ENCODE measurements at places on chromosomes 4 and X.

- peak; percentile 68 for DNase-seq
Measured at GRCh38 chr4:82739287-82740190, 59.1 kb downstream of the SCD5 start.

- no peak for DNase-seq
Measured at GRCh38 chrX:18351784-18352183, 2.7 kb downstream of the SCML2 start.

DNA sequence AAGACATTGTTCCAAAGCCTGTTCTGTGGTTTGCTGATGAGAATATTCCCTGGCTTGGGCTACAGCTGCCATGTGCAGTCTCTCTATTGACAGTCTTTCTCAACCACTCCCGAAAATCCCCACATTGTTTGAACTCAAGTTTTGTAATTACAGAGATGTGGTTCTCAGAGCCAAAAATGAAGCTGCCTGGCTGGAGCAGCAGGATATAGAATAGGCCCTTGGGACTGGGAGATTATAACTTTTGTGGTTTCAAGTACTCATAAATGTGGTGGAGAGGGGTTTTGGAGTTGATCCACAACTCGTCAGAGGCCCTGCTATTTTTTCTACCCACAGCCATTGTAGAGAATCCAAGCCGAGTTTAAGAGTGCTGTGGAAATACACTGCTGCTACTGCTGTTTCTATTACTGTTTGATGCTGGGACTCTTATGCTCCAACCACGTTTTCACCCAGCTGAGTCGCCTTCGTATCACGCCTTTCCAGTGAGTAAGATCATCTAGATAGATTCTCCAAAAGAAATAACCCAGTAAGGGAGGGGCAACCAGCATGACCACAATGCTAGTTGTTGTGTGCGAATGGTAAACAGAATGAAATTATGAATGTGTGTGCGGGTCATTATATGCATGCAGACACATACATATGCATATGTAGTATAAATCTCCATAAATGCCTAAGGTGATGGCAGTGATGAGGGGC, 57.1 kb upstream of the ATXN3L start:
- peak; percentile 87 for DNase-seq

GRCh38 chr4:21470535-21470934, 478.0 kb downstream of the KCNIP4 start:
- DNase-seq: no peak

DNA sequence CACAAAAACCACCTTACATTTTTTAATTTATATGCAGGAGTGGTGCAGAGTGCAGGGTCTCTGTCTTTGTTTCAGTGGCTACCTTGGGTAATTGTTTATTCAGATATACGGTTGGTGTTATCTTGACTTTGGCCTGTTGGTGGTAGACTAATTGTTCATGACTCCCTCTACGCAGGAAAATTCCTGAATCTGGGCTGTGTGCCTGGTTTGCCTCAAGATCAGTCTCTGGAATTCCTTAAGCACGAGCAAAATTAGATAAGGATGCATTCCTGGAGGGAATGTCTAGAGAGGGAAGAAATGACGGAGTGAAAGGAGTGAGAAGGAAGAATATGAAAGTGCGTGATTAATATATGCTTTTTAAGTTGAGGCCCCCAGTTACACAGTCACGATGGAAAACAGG, 576.9 kb upstream of the PCDH10 start:
- DNase-seq: no peak

DNA sequence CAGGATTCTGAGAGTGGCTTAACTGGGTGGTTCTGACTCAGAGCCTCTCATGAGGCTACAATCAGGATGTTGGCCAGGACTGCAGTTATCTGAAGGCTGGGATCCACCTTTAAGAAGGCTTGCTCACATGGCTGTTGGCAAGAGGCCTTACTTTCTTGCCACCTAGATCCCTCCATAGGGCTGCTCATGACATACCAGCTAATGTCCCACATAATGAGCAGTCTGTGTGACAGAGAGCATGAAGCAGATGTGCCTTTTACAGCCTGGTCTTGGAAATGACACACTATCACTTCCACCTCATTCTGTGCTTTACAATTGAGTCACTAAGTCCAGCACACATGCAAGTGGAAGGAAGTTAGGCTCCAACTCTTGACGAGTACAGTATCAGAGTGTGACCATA, 4.3 kb upstream of the RBM3 start:
- DNase-seq: no peak

DNA sequence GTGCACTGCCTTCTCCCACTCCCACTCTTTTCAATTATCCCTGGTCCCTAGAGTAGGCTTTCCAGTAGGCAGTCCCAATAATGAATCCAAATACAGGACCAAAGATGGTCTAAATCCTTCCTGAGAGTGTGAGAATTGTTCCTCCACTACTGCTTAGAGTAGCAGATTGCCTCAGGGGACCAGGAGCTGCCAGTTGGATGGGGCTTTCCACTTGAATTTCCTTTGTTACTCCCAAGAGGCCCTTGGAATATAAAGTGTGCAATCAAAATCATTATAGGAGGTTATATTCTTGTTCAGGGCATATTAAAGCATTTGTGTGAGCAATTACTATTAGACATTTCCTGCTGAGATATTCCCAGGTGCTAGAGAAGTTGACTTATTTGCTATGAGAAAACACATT, 156.6 kb upstream of the TLL1 start:
- DNase-seq: peak; percentile 61

GRCh38 chr4:155076256-155076785, 132.1 kb upstream of the NPY2R start:
- DNase-seq: no peak

DNA sequence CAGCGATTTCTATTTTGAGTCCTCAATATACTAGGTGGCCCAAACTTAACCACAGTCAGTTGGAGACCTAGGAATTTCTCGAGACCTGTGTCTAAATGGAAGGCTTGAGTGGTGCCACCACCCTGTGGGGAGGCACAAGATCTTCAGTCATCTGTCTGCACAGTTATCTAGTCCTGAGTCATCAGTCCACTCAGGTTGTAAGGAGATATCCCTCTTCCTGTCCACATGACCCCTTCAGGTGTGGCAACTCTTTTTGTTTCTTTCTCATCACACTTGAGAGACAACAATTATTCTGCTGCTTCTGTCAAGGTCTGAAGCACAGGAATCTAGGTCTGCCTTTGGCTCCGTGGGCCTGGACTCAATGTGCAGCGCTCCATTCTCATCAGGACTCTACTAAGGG, 64.4 kb upstream of the IBSP start:
- DNase-seq: no peak

GRCh38 chr4:288891-289290, 16.4 kb downstream of the ZNF732 start:
- no peak for DNase-seq

GRCh38 chrX:40145923-40146261, 48.1 kb upstream of the BCOR start:
- DNase-seq: no peak

DNA sequence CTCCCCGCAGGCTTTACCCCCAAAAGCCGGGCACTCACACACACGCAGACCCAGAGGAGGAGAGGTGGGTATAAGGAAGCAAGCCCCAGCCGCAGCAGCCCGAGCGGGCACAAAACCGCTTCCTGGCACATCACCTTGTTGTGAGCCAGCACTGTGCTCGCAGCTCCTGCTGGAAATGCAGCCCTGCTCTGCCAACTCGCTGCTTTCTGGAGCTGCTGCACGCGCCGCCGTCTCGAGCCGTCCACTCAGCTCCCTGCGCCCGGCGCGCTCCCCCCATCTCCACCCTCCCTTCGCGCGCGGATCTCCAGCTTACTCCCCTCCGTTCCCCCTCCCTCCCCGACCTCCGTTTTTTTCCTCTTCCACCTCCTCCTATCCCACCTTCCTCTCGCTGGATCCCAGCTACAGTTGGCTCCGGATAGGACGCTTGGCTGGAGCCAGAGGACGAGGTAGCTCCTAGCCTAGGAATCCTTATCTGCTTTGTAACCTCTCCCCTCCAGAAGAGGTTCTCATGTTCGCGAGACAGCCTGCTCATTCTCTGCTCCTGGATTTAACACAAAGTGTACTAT, at the start of gene SPOCK3:
Gene SPOCK3 (minus strand): TSS at position 179 of the 566 bp plus-strand sequence.
- peak; percentile 73 for DNase-seq

DNA sequence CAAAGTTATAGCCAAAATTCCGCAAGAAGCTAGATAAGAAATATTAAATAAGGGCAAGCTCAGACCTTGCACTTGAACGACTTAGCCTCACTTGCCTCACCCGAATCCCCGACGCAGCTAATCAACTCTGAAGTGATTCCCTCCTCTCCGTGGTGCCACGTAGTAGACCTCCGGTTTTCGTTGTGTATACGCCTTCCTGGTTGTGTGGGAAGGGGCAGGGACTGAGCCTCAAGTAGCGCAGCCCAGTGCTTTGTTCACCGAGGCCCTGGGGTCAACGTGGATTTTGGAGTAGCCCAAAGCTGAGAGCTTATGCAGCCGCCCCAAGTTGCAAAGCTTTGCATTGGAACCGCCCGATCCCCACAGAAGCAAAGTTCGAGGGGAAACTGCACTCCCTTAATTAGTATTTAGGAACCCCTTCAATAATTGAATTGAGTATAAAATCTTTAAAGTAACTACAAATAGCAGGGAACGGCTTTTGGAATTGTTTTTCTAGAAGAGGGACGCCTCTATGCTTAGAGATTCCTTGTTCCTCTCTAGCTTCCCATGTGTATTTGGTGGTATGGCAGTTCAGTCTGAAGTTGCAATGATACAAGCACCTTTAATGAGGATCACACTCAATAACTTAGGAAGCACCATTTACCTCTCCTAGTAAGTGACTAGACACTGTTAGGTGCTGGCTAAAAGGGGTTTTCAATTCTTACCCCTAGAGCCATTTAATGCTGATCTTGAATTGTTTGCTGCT, 55.7 kb downstream of the LINC00632 start:
- peak; percentile 53 for DNase-seq

DNA sequence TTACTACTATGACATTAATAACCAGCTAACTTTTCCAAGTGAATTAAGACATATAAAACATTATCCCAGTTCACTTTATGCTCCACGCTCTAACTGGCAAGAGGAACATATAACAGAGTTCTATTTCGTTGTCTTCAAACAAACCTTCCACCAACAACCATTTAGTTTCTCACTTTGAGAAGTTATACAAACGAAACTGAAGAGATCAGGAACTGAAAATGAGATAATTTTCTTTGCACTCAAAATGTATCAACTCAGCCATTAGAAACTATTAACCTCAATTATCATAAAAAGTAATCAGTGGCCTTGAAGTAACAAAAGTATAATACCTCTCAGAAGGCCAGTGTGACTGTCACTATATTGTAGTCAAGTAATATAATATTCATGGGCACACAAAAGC, 70.1 kb downstream of the CHM start:
- no peak for DNase-seq

GRCh38 chrX:143500751-143501150, 16.5 kb downstream of the SPANXN3 start:
- no peak for DNase-seq

GRCh38 chrX:12378253-12378652, 240.0 kb downstream of the FRMPD4 start:
- DNase-seq: no peak

- DNase-seq: no peak
Measured at GRCh38 chrX:81779701-81780100, 577.8 kb downstream of the SH3BGRL start.

DNA sequence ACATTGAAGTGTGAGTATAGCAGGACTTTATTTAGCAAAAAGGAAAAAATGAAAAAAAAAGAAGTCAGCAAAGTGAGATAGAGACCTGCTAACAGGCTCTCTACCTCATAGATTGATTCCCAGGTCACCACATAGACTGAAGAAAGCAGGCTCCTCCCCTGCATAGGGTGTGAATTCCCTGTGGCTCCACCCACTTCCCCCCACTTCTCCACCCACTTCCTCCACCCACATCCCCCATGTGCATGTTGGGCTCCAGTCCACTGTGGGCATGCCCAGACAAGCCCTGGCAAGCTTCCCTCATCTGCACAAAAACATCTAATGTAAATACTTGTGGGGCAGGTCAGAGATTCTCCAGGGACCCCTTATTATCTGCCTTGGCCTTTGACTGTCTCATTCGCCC, 97.8 kb downstream of the TMEM47 start:
- no peak for DNase-seq

DNA sequence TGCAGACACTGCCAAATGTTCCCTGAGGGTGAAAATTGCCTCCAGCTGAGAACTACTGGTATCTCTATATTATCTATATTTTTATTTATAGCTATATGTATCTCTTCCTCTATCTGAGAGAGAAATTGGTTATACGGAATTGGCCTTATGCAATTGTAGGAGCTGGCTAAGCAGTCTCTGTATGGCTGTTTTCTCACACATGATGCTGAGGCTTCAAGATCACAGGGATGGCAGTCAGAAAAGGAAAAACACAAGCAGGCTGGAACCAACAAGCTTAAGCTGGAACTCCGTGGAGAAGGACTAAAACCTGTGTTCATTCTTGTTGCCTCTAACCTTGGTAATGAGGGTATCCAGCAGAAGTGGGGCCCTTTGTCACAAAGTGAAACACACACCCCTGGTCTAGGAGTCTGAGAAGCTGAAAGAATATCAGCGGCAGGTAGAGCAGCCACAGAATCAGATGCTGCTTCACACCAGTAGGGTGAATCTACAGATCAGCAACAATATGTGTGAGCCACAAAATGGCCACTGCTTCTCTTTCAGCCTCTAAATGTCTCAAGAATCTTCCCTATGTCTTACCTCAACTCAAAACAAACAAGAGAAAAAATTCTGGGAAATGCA, 166.5 kb upstream of the PPP1R2C start:
- no peak for DNase-seq

GRCh38 chr4:106140601-106141000, 175.4 kb downstream of the TBCK start:
- DNase-seq: no peak

DNA sequence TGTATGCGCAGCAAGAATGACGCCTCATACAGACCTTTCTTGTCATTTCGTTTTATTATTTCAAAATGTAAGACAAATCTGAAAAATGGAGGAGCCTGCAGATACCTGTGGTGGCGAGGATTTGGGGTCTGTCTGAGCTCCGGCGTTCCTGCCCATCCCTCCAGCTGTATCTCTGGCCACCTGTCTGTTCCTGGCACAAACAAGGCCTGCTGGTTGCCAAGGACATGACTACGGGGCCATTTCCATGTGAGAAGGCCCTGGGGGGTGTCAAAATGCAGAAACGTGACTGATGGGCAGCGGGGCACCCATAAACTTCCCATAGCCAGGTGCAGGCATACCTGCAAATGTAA, 591 bp upstream of the TSPAN7 start:
- peak; percentile 15 for DNase-seq

- no peak for DNase-seq
Measured at GRCh38 chrX:134148172-134148692, 88.8 kb upstream of the CCDC160 start.

GRCh38 chrX:99242001-99242400, 1168.1 kb downstream of the PCDH19 start:
- DNase-seq: no peak

- no peak for DNase-seq
Measured at GRCh38 chr4:68717999-68718398, 47.5 kb upstream of the UGT2B15 start.

- no peak for DNase-seq
Measured at GRCh38 chr4:95209927-95210326, 338.8 kb downstream of the UNC5C start.

GRCh38 chr4:142832022-142832421, 14.1 kb downstream of the INPP4B start:
- DNase-seq: no peak

GRCh38 chrX:49039598-49040375, 3.4 kb downstream of the TFE3 start:
- peak; percentile 61 for DNase-seq

GRCh38 chr4:141702472-141703182, 66.2 kb downstream of the IL15 start:
- peak; percentile 51 for DNase-seq

GRCh38 chr4:181157647-181158046, 1085.6 kb upstream of the TENM3 start:
- DNase-seq: no peak
